ENCODE measurements at places on chromosomes 16 and 17.

DNA sequence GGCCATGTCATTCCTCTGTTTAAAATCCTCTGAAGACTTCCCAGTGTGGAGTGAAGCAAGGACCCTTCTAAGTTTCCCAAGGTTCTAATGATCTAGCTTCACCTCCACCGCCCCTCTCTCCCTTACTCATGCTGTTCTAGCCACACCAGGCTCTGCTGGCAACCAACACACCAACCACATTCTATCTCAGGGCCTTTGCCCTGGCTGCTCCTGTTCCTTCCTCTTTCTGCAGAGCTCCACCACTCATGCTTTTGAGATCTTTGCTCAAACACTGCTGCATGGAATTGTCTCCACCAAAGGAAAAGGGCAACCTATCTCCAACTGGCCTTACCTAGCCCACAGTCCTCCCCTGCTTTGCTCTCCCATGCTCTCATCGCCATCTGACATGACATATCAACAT is 128.7 kb downstream of the XYLT1 start:
- DNase-seq, result no peak

- no peak for DNase-seq
Measured at GRCh38 chr16:87601401-87601981, 817 bp upstream of the JPH3 start.

- DNase-seq, result no peak
Measured at GRCh38 chr16:35398180-35398579, 1938.8 kb downstream of the TP53TG3F start.

- no peak for DNase-seq
Measured at GRCh38 chr17:73091410-73091769, 1.1 kb downstream of the SLC39A11 start.

DNA sequence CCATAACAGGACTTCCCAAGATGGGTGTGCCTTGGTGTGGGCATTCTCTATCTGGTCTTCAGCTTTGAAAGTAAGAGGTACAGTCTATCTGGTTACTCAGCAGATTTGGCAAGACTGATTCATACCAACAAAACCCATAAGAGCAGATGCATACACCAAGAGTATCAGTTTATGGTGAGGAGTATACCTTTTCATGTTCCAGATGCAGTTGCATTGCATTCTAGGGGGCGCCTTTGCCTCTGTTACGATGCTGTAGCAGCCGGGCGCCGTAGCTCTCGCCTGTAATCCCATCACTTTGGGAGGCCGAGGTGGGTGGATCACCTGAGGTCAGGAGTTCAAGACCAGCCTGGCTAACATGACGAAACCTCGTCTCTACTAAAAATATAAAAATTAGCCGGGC is 31.1 kb upstream of the CARMIL2 start:
- DNase-seq, result no peak
